Fibroblast of lung (primary cell): ENCODE measurements at places on chromosomes 12 and 14.

DNA sequence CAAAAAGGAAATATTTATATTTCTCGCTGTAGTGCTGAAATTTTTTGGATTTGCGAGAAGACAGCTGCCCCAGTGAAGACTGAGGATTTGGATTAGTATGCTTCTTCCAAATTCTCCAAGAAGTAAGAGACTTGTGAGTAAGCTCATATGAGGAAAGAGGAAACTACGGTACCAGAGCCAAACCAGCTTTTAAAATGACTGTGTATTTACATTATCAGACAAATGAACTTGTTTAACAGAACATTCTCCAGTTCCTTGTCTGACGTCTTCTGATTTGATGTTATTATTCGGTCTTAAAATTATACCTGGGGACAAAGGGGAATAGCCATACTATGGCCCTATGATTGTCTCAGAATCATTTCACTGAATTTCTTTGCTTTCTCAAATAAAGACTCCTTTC lies 8.0 kb downstream of the CLEC12B start:
- DNase-seq: no peak

- DNase-seq: no peak
Observed at GRCh38 chr14:23125011-23125410, 6.0 kb upstream of the CEBPE start.

DNA sequence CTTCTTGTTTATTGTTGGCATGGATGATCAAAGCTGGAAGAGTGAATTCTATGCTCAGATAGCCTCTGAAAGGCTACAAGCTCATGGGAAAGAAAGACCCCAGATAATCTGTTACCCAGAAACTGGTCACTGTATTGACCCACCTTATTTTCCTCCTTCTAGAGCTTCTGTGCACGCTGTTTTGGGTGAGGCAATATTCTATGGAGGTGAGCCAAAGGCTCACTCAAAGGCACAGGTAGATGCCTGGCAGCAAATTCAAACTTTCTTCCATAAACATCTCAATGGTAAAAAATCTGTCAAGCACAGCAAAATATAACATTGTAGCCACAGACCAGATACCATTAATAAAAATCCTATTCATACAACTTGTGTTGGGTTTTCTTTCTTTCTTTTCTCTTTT lies 7.2 kb downstream of the ACOT6 start:
- no peak for DNase-seq

- DNase-seq: peak; percentile 14
Observed at GRCh38 chr14:26204728-26205479, 392.9 kb downstream of the NOVA1 start.

- DNase-seq: peak; percentile 96
Observed at GRCh38 chr14:53999061-53999488, 42.5 kb upstream of the BMP4 start.

DNA sequence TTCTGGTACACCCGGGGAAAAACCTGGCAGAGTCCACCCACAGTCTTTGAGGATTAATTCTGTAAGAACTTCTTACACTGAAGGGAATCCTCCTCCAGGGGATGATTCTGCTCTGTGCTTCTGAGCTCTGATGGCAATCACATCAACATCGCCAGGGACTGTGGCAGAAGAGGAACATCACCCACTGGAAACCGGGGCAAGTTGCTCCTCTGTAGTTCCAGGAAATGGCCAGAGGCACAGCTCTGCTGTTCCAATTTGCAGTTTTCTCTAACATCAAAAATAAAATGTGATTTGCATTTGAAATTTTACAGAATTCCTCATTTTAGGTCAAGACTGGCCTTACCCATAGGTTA lies 207.6 kb downstream of the DAD1 start:
- DNase-seq: no peak

DNA sequence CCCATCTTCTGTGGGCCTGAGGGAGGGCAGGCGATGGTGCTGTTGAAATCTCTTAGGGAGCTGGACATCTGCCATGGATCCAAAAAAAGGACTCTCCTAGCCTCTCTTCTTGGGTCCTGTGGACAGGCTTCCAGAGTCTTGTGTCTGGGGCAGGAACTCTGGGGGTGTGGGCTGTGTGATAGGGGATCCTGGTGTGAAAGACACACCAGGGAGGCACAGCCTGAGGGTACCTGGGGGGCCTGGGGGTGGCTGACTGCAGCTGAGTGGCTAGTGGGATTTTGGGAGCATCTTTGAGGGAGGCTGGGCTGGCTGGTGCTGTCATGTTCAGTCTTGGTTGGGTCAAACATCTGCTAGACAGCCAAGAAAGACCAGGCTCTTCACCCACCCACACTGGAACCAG lies 1.8 kb upstream of the KRT83 start:
- no peak for DNase-seq

DNA sequence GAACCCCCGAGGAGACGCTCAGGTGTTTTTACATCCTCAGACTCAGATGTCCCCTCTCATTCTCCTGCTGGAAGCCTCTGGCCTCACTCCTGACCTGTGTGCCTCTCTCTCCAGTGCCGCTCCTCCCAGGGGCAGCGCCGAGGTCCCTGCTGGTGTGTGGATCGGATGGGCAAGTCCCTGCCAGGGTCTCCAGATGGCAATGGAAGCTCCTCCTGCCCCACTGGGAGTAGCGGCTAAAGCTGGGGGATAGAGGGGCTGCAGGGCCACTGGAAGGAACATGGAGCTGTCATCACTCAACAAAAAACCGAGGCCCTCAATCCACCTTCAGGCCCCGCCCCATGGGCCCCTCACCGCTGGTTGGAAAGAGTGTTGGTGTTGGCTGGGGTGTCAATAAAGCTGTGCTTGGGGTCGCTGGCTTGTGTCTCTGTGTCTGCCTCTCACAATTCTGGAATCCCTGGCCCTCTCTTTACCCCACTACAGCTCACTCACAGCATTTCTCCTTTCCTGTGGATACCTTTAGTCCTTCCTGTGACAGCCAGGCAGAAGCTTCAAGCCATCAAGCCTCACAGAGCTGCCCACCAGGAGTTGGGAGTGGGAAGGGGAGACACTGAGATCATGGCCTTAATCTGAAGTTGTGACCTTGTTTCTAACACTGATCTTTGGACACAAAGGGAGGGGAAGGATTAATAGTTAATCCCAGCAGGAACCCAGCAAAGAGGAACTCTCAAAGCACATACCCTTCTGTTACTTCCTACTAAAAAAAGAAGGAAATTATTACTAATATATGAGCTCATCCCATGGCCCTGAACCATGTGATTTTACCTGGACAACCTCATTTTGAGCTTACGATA lies 1.1 kb upstream of the SOAT2 start:
- DNase-seq: no peak

DNA sequence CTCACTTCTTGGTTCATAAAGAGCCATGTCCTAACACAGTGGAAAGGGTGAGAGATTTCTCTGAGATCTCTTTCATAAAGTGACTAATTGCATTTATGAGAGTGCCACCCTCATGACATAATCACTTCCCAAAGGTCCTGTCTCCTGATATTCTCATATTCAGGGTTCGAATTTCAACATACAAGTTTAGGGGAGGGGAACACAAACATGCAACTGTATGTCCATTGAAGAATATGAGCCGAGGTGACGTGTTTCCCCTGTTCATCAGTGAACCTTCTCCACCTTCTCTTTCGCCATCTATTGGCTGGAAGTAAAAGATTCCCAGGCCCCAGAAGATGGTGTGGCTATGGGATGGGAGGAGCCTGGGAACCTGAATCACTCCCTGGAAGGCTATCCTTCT lies 354.2 kb upstream of the ATP2B1 start:
- DNase-seq: no peak

GRCh38 chr14:20557212-20557542 lies 3.7 kb downstream of the RNASE9 start:
- DNase-seq: no peak

DNA sequence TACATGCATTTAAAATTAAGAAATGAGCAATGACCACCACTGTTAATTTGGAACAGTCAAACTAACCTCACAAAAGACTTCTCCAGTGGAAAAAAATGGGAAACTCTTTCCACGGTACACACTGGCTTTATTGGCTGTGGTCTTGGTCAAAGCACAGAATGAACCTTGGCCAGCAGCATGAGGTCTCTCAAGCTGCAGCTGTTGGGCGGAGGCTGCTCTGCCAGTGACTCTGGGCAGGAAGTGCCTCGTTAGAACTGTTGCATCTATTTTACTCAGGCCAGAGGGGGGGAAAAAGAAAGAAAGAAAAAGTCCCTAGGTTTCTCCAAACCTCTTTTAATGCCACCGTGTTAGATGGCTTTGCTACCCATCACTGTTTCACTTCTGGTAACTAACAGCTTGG lies 279.8 kb upstream of the DIO2 start:
- DNase-seq: peak; percentile 63

DNA sequence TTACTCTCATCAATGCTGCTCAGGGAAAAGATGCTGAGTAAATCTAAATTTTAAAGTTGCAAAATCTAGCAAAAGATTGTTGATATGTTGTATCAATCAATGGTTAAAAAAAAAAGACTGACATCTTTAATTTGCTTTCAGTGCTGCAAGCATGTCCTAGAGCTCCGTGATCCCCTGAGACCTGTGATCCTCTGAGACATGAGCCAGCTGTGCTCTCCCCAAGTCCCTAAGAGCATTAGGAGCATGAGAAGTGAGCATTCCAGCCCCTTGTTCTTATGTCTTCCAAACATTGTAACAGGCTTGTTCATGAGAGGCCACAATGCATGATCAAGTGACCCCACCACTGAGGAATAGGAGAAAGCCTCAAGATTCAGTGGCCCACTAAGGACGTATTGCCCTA lies 116.6 kb downstream of the DAD1 start:
- DNase-seq: no peak

- peak; percentile 10 for DNase-seq
Observed at GRCh38 chr14:74974364-74975058, 19.1 kb upstream of the PGF start.

- DNase-seq: no peak
Observed at GRCh38 chr14:85182282-85182681, 347.7 kb upstream of the FLRT2 start.

- DNase-seq: no peak
Observed at GRCh38 chr14:32211068-32211404, 8.0 kb upstream of the RNU6-8 start.

DNA sequence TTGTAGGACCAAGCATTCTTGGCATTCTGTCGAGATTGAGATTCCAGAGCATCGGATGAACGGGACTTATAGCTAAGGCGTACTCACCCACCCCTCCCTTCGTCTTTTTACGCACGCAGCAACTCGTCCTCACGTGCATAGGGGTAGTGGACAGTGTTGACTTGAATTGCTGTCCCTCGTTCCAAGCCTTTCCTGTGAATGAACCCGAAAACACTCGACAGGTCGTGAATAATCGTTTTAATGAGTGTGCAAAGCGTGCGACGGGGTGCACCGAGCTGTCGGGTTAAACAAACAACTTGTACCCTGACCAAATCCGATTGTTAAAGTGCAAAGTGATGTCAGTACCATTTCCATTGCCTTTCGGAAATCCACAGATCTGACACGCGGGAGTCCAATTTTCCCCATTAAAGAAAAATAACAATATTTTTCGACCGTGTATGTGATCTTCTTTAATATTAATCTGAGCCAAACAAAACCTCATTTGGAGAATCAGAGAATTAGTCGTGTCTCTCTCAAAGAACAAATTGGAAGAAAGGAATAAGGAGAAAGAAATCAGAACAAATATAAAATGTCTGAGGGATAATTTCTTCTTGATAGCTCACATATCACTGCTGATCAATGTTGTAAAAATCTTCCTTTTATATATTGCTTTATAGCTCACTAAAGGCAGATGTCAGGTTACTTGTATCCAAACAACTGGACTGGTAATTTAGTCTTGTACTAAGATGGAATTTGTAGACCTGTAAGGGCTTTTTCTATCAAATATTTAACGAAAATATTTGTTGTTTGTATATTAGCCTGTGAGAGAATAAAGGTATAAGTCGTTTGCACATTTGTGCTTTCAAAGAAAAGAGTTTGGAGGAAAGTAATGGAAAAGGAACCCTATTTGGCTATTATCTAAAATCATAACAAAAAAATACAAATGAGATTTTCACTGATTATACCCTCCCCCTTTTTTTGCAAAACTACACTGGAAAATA lies 11.8 kb downstream of the FOXG1 start:
- no peak for DNase-seq

- no peak for DNase-seq
Observed at GRCh38 chr12:117119592-117120198, 20.5 kb upstream of the TESC start.

GRCh38 chr14:62697461-62697860 lies 347.8 kb downstream of the KCNH5 start:
- no peak for DNase-seq

GRCh38 chr14:76050797-76051392 lies 65.3 kb downstream of the IFT43 start:
- DNase-seq: peak; percentile 72

- no peak for DNase-seq
Observed at GRCh38 chr12:57232156-57232756, 2.7 kb downstream of the SHMT2 start.

GRCh38 chr12:28585146-28585545 lies 394.9 kb downstream of the CCDC91 start:
- DNase-seq: no peak

DNA sequence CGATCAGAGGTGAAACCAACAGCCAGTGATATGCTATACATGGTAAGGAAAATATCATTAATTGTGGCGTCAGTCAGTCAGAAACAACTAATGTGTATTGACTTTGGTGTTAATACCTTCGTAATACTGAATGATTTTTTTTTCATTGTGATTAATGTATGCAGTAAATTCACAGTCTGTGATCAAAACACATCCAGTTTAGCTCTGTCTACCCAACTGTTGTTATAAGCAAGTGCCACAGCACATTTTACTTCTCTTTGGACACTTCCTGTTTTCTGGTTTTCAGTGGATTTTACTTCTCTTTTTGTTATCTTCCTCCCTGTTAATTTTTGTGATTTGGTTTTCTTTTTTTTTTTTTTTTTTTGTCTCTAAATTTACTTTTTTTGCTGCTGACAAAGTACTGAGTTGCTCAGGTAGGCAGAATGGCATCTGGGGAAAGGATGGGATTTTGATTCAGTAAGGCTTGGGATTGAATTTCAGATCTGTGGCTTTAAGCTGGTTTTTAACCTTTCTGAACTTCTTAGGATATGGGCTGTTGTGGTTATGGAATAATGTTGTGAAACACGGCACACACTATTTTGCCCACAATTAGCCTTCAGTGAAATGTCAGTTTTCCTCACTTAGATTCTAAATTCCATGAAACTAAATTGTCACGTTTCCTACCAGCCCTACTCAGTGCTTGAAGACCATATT lies 604 bp downstream of the GLIPR1 start:
- peak; percentile 62 for DNase-seq

GRCh38 chr14:57512220-57512619 lies 18.6 kb upstream of the CCDC198 start:
- DNase-seq: no peak

GRCh38 chr12:59736786-59737185 lies 141.0 kb downstream of the SLC16A7 start:
- DNase-seq: peak; percentile 91

DNA sequence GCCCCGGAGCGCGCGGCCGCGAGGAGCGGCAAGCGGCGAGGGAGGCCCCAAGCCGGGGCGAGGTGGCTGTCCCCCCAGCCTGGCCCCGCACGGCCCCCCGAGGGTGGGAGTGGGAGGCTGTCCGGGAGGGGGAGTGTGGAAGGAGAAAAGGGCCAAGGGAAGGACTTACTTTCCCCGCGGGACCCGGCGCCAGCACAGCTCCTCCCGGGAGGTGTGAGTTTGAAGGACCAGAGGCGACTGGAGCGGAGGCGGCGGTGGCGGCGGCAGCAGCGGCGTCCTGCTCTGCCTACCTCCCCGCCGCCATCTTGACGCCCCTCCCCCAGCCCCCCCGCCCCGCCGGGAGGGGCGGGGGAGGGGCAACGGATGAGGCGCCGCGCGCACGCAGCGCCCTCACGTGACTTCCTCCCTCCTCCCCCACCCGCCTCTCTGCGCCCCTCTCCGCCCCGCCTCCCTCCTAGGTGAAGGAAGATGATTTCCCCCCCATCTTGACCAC lies at the start of gene SBNO1:
Gene SBNO1, minus strand, starts transcription at position 316 of the 493 bp plus-strand sequence. CDS start 14,406 bp downstream, outside the sequence.
- peak; percentile 91 for DNase-seq

GRCh38 chr12:118398940-118399339 lies 22.6 kb downstream of the SUDS3 start:
- no peak for DNase-seq
